ENCODE measurements at places on chromosomes 5 and 9. TPM values are rescaled to one million over a fixed set of nuclear protein-coding genes. Genes with fewer than 3 reads are reported as not detected.

Gene LCN15
- total RNA-seq = not detected

Gene TAF11L10
- not detected for total RNA-seq

Gene CDH9
- total RNA-seq = not detected

Gene CEL
- total RNA-seq = 1.2 TPM

Gene PCDHA4
- total RNA-seq = not detected

Gene TNC
- total RNA-seq = 0.90 TPM

Gene DNM1
- 0.72 TPM for total RNA-seq

Gene TRMT10B
- 12.3 TPM for total RNA-seq

DNA sequence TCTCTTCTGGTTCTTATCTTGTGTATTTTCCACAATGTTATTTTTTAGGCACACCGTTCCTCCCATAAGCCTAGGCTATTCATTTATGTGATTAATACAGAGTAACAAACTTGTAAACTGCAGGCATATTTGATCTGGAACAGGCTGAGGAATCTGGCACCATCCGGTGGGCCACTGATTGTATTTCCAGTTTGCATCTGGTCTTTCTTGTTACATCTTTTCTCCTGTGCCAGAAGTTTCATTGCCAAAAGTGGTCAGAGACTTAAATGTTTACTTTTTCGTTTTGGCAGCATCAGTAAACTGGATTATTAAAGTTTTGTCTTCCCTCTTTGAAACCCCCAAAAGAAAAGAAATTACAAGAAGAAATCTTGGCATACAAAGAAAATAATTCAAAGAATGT is 17.9 kb upstream of the ZCCHC7 start:
- no peak for DNase-seq

- no peak for DNase-seq
These were observed 9.2 kb upstream of the EGFL7 start for GRCh38 chr9:136653323-136654079.

DNA sequence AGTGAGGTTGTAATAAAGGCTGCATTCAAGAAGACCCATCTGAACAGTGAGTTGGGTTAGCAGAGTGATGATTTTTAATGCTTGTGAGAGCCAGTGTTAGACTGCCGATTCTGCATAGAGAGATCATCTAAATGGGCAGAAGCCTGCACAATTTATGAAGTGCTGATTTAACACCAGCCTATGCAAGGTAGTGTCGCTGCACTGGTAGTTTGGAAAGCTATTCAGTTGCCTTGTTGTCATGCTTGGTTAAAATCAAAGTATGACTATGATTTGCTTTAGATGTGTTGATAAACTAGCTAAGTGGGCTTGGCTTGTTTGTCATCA is 379 bp upstream of the LRRTM2 start:
- no peak for DNase-seq

DNA sequence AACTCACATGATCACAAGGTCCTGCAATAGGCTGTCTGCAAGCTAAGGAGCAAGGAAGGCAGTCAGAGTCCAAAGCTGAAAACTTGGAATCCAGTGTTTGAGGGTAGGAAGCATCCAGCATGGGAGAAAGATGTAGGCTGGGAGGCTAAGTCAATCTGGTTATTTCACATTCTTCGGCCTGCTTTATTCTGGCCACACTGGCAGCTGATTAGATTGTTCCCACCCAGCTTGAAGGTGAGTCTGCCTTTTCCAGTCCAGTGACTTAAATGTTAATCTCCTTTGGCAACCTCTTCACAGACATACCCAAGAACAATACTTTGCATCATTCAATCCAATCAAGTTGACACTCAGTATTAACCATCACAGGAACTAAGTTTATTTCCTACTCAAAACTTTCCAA is 453.4 kb downstream of the TLE4 start:
- no peak for DNase-seq

GRCh38 chr5:102965653-102966052 is 154.3 kb downstream of the GIN1 start:
- DNase-seq = no peak

GRCh38 chr9:121728916-121729315 is 77.5 kb downstream of the DAB2IP start:
- DNase-seq = no peak

DNA sequence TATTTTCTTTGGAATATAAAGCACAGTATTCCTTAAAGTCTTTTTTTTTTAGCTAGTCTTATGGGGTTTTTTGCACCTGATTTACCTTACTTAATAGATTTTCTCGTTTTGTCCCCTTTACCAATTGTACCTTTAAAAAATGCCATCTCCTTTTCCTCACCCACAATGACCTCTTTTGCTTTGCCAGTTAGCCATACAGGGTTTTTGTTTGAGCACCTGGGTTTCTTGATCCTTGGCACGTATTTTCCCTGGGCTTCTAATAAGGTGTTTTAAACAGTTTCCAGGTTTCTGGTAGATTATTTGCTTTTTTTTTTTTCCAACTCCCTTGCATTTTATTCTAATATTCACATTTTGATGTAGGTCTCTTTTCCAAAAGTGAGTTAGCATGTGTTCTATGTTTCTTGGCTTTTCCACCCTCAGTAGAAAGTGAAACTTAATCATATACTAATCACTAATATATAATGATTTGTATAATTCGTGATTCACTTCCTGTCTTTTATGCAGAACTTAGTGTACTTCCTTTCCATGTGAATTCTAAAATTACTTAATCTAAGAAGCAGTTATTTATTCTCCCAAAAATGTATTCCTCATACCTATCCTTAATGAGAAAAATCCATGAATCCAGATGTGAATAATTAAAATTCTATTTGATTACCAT is 673.9 kb upstream of the RGMB start:
- DNase-seq = no peak

- DNase-seq = no peak
These were observed 120.1 kb upstream of the PCA3 start for GRCh38 chr9:76644171-76644570.

DNA sequence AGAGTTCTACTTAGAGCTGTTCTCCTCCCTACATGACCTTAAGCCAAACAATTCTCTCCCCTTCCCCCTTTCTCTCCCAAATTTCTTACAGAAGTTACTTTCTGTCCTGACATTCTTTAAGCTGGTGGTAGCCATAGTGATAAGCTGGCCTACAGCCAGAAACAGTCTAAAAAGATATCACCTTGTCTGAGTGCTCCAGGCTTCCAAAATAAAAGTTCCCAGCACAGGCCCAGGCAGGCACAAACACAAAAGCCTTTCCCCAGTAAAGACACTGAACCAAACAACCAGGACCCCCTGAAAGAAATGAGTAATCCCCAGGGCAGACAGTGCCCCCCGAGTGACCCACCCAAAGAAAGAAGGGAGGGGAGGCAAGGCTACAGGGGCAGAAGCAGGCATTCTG is 19.2 kb downstream of the SIL1 start:
- DNase-seq = no peak

GRCh38 chr9:78273761-78274160 is 23.2 kb upstream of the PSAT1 start:
- no peak for DNase-seq

DNA sequence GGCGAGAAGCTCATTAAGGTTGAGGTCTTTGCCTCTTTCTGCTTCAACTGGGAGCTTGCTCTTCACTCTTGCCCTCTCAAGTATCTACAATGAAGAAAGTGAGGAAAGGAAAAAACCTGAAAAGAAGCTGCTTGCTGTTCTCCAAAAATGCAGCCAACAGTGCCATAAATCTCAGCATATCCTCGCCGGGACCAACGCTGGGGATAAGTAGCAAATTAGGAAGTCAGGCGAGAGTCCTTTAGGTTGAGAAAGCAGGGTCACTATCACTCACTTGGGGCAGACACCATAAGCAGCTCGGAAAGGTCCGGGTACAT is 399 bp downstream of the NUP155 start:
- no peak for DNase-seq

- DNase-seq = no peak
These were observed 276.1 kb downstream of the CDH12 start for GRCh38 chr5:22577006-22577405.

DNA sequence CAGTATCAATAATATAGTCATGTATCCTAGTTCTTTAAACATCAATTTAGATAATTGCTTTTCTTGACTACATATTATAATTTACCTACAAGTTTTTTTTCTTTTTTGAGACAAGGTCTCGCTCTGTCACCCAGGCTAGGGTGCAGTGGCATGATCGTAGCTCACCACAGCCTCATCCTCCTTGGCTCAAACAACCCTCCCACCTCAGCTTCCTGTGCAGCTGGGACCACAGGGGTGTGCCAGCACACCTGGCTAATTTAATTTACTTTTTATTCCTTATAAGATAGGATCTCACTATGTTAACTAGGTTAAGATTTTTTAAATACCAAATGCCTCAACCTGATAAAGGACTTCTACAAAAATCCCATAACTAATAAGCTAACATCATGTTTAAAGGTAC is 21.1 kb downstream of the UIMC1 start:
- DNase-seq = peak; percentile 30

DNA sequence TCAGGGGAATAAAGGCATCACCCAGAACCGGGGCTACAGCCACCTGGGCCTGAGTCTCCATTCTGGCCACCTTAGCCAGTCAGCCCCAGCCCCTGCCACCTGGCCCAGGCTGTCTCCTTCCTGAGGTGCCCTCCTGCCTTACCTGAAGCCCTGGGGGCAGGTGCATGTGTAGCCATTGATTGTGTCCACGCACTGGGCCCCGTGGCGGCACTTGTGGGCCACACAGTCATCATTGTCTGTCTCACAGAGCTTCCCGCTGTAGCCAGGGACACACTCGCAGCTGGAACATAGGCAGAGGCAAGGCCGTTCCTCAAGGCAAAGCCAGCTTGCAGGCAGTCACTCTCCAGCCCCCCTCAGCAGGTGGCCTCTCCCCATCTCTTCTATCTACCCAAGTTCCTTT is 107.7 kb upstream of the PANK3 start:
- DNase-seq = no peak

- no peak for DNase-seq
These were observed 78.8 kb downstream of the SEMA6A start for GRCh38 chr5:116495786-116496357.

GRCh38 chr9:69122082-69122548 is 52.0 kb upstream of the TJP2 start:
- peak; percentile 68 for DNase-seq

- DNase-seq = no peak
These were observed 73.6 kb upstream of the HSPA9 start for GRCh38 chr5:138648841-138649240.

- DNase-seq = no peak
These were observed 194.4 kb upstream of the TLE4 start for GRCh38 chr9:79377339-79377855.

All from activated CD4-positive, alpha-beta T cell treated with anti-CD3 and anti-CD28 coated beads for 36 hours (primary cell).